Spinal cord (tissue), 10 donors: ENCODE measurements at places on chromosomes 16 and 17. TPM values are rescaled to one million over a fixed set of nuclear protein-coding genes. Genes with fewer than 3 reads are reported as not detected.

DNA sequence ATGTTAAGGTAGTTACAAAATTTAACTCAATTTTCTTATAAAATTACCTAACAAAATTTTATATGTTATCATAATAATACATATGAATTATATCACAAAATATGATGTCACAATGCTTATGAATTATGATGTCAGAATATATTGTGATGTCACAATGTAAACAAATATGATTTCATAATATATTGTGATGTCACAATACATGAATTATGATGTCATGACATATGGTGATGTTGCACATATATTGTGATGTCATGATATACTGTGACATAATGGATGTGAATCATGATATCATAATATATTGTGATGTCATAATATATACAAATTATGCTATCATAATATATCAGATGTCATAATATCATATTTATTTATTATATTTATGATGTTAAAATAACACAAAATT is 1879.9 kb downstream of the TP53TG3F start:
- H3K36me3 ChIP-seq = no peaks in the 10 kb centered on the region
- no peaks in the 10 kb centered on the region for H3K4me1 ChIP-seq
- DNase-seq = no peak
- H3K4me3 ChIP-seq = no peak overlapping the region
- no peak overlapping the region for H3K27ac ChIP-seq

GRCh38 chr17:40451420-40451819 is 8.2 kb downstream of the IGFBP4 start:
- H3K36me3 ChIP-seq = peaks cover 18% of the 10 kb centered on the region
- DNase-seq = no peak
- H3K4me3 ChIP-seq = no peak overlapping the region
- peak overlapping the region; percentile 3 for H3K27ac ChIP-seq
- H3K4me1 ChIP-seq = peaks cover 25% of the 10 kb centered on the region

DNA sequence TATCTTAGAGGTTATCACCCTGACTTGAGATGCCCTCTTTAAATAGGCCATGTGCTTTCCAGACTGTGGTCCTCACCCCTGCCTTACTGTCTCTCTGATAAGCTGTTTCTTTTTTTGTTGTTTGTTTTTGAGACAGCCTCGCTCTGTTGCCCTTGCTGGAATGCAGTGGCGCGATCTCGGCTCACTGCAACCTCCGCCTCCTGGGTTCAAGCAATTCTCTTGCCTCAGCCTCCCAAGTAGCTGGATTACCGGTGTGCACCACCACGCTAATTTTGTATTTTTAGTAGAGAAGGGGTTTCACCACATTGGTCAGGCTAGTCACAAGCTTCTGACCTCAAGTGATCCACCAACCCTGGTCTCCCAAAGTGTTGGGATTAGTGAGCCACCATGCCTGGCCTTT is 765 bp upstream of the SEPTIN12 start:
- H3K36me3 ChIP-seq = no peaks in the 10 kb centered on the region
- DNase-seq = no peak
- H3K27ac ChIP-seq = no peak overlapping the region
- H3K4me1 ChIP-seq = no peaks in the 10 kb centered on the region
- no peaks in the 10 kb centered on the region for H3K27me3 ChIP-seq
- H3K4me3 ChIP-seq = no peak overlapping the region

- H3K27me3 ChIP-seq = no peaks in the 10 kb centered on the region
- no peak overlapping the region for H3K4me3 ChIP-seq
- H3K36me3 ChIP-seq = no peaks in the 10 kb centered on the region
- H3K4me1 ChIP-seq = no peaks in the 10 kb centered on the region
- no peak overlapping the region for H3K27ac ChIP-seq
- DNase-seq = no peak
Observed at GRCh38 chr17:36209575-36209974, 1.3 kb upstream of the CCL4L2 start.

DNA sequence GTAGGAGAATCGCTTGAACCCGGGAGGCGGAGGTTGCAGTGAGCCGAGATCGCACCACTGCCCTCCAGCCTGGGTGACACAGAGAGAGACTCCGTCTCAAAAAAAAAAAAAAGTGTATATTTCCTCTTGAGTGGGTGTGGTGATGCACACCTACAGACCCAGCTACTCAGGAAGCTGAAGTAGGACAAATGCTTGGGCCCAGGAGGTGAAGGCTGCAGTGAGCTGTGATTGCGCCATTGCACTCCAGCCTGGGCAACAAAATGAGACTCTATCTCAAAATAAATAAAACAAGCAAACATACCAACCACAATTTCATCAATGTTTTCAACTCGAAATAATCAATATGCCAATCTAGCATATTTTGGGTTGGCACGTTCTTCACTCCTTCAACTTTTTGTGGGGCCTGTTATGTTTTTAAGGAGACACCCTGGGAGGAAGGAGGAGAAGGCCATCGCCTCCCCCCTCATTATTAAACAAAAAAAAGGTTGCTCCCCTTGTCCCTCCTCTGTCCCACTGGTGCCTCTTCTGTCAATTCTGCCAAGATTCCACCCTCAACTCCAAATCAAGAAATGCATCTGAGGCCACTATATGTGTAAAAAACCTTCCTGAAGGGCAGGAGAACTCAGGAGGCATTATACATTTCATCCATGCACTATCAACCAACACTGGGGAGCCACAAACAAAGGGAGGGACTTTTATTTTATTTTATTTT is 52.4 kb upstream of the ATF7IP2 start:
- no peak overlapping the region for H3K4me3 ChIP-seq
- no peak for DNase-seq
- H3K27ac ChIP-seq = no peak overlapping the region

GRCh38 chr17:28949185-28950016 is 1.9 kb downstream of the PHF12 start:
- peak overlapping the region; percentile 91 for H3K4me3 ChIP-seq
- H3K27ac ChIP-seq = peak overlapping the region; percentile 97
- DNase-seq = peak; percentile 86
- no peaks in the 10 kb centered on the region for H3K27me3 ChIP-seq
- H3K4me1 ChIP-seq = peaks cover 56% of the 10 kb centered on the region

The CORO1A gene
- total RNA-seq = 25.8 TPM

The MYCBPAP gene
- 3.4 TPM for total RNA-seq

The MLLT6 gene
- 60.9 TPM for total RNA-seq
